ENCODE measurements at places on chromosomes 16 and 17.

DNA sequence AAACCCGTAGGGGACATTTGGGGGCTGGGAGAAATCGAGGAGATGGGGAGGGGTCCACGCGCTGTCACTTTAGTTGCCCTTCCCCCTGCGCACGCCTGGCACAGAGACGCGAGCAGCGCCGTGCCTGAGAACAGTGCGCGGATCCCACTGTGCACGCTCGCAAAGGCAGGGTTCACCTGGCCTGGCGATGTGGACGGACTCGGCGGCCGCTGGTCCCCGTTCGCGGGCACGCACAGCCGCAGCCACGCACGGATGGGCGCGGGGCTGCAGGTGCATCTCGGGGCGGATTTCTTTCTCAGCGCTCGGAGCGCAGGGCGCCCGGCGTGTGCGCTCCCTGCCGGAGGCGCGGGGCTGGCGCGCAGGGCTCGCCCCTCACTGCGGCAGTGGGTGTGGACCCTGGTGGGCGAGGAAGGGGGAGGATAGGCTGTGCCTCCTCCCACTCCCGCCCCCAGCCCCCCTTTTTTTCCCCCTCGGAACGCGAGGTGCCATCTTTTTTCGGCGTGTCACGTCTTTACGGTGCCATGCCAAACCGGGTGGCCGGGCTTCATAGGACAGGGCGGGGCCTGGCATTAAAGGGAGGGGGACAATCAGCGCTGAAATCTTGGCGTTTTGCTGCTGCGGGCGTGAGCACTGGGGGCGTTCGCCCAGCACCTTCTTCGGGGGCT lies 1.1 kb downstream of the MAPT start:
- peak; percentile 49 for DNase-seq

DNA sequence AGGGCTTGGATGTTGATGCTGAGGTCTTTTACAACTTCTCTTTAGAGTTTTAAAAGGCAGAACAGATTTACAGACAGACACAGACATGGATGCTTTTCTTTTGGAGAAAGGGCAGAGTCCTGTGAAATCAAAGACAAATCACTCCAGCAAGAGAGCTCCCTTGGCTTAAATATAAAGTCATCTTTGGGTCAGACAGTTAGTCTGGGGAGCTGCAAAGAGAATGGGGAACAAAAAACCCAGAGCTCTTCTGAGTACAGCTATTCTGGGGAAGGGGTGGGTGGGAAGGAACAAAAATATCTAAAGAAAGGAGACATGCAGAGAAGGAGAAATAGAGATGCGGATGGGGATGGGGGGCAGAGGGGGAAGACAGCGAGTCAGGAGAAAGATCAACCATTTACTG lies 266.6 kb downstream of the XYLT1 start:
- no peak for DNase-seq

GRCh38 chr17:51748749-51749604 lies 409.5 kb downstream of the CA10 start:
- DNase-seq = no peak

DNA sequence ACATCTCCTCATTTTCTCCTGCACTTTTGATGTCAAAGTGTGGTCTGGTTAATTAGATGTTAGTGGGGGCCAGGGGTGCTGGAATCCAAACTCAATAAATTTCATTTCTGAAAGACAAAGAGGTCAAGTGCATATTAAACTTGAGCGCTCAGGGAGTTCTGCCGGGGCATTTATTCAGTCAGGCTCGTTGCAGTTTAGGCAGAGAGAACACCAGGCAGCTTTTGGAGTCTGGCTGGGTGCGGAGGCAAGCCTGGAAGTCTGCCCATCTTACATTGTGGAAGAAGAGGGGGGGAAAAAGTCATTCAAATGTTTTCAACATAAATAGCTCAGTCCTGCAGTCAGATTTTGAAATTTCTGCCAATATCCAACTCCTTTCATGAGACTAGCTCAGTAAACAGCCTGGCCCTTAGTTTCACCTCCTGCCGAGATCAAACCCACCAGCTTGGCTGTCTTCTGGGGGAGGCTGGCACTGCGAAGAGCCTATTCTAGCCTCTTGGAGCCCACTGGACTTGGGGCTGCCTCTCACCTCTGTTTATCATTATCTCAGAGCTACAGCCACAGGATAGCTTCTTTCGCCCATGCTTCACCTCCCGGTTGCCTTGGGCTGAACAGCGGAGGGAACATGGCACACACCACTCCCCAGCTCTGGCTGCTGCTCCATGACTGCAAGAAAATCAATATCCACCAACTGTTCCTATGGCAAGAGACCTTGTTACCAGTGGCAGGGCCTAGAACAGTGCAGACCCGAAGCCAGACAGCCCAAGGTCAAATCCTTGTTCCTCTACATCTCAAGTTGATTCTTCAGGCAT lies 177.4 kb upstream of the CDH5 start:
- DNase-seq = peak; percentile 20

- DNase-seq = peak; percentile 19
Measured at GRCh38 chr16:19559242-19559910, 3.9 kb downstream of the VPS35L start.

GRCh38 chr17:74597069-74597790 lies 5.1 kb upstream of the CD300LD start:
- DNase-seq = no peak

- no peak for DNase-seq
Measured at GRCh38 chr16:1639860-1640259, 27.7 kb downstream of the CRAMP1 start.

- no peak for DNase-seq
Measured at GRCh38 chr17:77281904-77282367, 141.2 kb downstream of the SEC14L1 start.

DNA sequence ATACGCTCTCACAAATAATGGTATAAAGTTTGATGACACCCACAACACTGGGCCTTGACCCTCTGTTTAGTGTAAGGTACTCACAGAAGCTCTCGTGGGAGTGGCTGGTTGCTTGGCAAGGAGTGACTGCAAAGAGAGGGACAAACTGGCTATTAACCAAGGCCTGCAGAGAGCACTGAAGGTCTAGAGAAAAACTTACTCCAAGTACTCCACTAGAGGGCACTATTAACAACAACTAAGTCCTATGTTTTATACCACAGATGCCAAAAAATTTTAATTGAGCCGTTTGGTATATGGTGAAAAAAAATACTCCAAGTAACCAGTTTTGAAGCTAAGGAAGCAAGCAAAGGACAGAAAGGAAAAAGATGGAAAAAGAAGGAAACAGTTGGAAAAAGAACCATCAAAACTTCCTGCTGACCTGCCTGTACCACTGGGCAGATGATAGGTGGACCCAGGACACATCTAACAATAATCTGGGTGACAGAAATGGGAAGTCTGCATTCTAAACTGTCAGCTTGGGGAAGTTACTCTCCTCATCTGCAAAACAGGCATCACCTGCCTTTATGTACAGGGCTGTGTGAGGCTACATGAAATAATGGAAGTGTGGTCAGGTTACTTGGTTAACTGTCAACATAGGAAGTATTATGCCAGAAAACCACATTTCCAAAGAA lies 23.2 kb downstream of the DYNC1LI2 start:
- peak; percentile 19 for DNase-seq

- DNase-seq = peak; percentile 40
Measured at GRCh38 chr17:79671085-79671694, 59.6 kb upstream of the ENPP7 start.

- no peak for DNase-seq
Measured at GRCh38 chr16:86088287-86088686, 189.3 kb downstream of the IRF8 start.

DNA sequence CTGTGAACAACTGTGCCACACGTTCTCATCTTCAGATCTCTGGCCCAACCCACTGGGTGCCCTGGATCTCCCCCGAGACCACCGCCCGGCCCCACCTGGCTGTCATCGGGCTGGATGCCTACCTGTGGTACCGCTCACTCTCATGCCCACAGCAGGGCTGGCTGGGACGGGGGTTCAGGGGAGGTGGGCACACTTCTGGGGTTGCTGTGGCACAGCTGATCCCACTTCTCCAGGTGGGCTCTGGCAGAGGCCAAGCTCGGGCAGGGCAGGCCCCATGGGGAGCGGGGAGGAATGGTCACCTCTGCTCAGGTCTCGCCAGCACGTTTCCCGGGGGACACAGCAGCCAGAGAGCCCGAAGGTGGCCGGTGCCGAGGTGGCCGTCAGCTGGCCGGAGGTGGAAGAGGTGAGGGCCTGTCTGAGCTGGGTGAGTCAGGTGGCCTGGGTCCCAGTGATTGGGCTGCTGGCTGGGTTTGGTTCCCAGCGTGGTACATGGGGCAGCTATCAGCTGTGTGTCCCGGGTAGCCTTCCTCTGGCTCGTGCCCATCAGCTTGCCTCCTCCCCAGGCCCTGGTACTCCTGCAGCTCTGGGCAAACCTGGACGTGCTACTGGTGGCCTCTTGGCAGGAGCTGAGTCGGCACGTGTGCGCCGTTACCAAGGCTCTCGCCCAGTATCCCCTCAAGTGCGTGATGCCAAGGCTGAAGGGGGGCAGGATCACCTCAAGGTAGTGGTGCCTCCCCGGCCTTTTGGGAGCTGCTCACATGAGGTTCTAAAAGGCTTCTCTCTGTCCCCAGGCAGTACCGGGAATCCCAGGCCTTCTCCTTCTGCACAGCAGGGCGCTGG lies 2.3 kb upstream of the MRPS34 start:
- DNase-seq = no peak

DNA sequence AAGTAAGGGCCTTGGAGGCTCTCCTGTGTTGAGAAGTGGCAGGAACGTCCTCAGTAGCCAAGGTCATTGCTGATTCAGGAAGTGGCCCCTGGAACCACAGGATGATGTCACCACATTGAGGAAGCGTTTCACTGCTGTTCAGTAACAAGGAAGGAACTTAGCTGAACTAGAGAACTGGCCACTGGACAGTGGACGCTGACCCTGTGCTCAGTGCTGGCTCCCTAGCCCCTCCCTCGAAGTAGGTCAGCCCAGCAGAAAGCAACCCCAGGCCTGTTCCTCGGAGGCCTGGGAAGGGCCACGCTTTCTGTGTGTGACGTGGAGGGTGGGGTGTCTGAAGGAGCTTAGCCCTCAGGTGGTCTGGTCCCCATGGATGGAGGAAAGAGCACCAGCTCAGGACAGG lies 58.3 kb downstream of the B9D1 start:
- DNase-seq = no peak

Data from BE2C (cell line).